ENCODE measurements at places on chromosomes 12 and 14. TPM values are rescaled to one million over a fixed set of nuclear protein-coding genes. Genes with fewer than 3 reads are reported as not detected.

DLK1 gene
- not detected for total RNA-seq

MYF6 gene
- total RNA-seq = not detected

GLIPR1L1 gene
- total RNA-seq = not detected

SERPINA10 gene
- not detected for total RNA-seq

HOXC10 gene
- 5.2 TPM for total RNA-seq

CD163L1 gene
- 2.4 TPM for total RNA-seq

CLEC9A gene
- not detected for total RNA-seq

ZNF410 gene
- 86.3 TPM for total RNA-seq

EPYC gene
- total RNA-seq = not detected

RHOF gene
- total RNA-seq = 9.9 TPM

KIF26A gene
- total RNA-seq = 0.14 TPM

CCDC196 gene
- not detected for total RNA-seq

PTPRB gene
- total RNA-seq = 2.2 TPM

ITGB7 gene
- total RNA-seq = under 0.01 TPM

OTX2 gene
- not detected for total RNA-seq

C12orf54 gene
- total RNA-seq = not detected

PTPRR gene
- total RNA-seq = 1.1 TPM

RD3L gene
- total RNA-seq = not detected

PAX9 gene
- not detected for total RNA-seq

ETFBKMT gene
- 3.1 TPM for total RNA-seq

MUCL1 gene
- total RNA-seq = not detected

PIWIL1 gene
- total RNA-seq = not detected

SCN8A gene
- 0.88 TPM for total RNA-seq

CLEC4C gene
- total RNA-seq = not detected

LRFN5 gene
- 3.6 TPM for total RNA-seq
